ENCODE measurements at places on chromosomes 7 and 10. TPM values are rescaled to one million over a fixed set of nuclear protein-coding genes. Genes with fewer than 3 reads are reported as not detected.
A peak's percentile ranks its signal among the peaks of the same experiment; 100 is the strongest.

GRCh38 chr7:23685731-23686130 lies 5.7 kb downstream of the FAM221A start:
- no peaks in the 10 kb centered on the region for H3K4me1 ChIP-seq
- H3K4me3 ChIP-seq: no peak overlapping the region

DNA sequence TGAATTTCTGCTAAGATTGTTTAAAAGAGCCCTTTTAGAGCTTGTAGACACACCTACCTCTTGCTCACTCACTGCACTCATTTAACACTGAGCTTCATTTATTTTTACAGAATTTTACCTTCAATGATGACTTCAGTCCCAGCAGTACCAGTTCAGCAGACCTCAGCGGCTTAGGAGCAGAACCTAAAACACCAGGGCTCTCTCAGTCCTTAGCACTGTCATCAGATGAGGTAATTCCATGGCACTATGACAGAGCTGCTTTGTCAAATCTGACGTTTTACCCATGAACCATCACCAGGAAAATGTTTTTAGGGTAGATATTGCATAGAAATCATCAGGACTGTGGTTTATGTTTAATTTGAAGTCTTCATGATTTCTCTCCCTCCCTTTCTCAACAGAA lies 38.2 kb downstream of the PON1 start:
- no peak overlapping the region for H3K4me3 ChIP-seq
- no peak overlapping the region for H3K27ac ChIP-seq
- H3K4me1 ChIP-seq: no peaks in the 10 kb centered on the region
- peaks cover 2% of the 10 kb centered on the region for H3K36me3 ChIP-seq
- H3K27me3 ChIP-seq: no peaks in the 10 kb centered on the region

DNA sequence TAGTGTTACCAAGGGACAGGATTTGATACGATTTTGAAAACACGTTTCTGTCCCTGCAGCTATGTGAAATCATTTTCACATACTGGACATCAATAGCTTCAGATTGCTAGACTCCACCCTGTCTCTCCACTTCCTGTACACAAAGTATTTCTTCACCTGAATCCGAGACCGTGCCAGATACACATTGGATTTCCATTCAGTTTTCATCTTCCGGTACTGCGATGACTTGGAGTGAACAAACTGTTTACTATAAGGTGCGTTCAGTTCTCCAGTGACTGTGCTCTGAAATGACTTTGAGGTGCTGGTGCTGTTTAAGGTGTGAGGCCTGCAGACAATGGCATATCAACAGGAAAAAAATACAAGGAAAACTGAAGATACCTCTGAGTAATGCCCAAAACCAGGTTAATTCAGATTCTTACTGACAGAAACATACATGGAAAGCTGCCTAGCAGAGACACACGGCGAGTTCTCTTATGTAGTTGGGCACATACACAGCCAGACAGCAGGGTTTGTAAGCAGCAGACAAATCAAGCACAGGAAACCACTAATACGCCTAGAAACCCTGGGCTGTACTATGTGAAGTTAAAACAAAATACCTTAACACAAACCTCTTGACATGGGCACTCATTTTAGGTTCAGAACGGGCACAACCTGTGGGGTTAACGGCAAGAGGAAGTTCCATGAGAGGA lies 119.2 kb downstream of the GALNT11 start:
- DNase-seq: no peak
- no peaks in the 10 kb centered on the region for H3K27me3 ChIP-seq
- no peak overlapping the region for H3K27ac ChIP-seq
- peaks cover 35% of the 10 kb centered on the region for H3K36me3 ChIP-seq
- H3K4me3 ChIP-seq: no peak overlapping the region

GRCh38 chr7:151322906-151323305 lies 18.7 kb upstream of the NUB1 start:
- H3K36me3 ChIP-seq: no peaks in the 10 kb centered on the region
- H3K4me1 ChIP-seq: no peaks in the 10 kb centered on the region

GRCh38 chr7:10210000-10210399 lies 763.7 kb upstream of the PHF14 start:
- no peaks in the 10 kb centered on the region for H3K27me3 ChIP-seq
- no peaks in the 10 kb centered on the region for H3K36me3 ChIP-seq
- no peak overlapping the region for H3K27ac ChIP-seq
- no peak for DNase-seq
- no peaks in the 10 kb centered on the region for H3K4me1 ChIP-seq
- H3K4me3 ChIP-seq: no peak overlapping the region

DNA sequence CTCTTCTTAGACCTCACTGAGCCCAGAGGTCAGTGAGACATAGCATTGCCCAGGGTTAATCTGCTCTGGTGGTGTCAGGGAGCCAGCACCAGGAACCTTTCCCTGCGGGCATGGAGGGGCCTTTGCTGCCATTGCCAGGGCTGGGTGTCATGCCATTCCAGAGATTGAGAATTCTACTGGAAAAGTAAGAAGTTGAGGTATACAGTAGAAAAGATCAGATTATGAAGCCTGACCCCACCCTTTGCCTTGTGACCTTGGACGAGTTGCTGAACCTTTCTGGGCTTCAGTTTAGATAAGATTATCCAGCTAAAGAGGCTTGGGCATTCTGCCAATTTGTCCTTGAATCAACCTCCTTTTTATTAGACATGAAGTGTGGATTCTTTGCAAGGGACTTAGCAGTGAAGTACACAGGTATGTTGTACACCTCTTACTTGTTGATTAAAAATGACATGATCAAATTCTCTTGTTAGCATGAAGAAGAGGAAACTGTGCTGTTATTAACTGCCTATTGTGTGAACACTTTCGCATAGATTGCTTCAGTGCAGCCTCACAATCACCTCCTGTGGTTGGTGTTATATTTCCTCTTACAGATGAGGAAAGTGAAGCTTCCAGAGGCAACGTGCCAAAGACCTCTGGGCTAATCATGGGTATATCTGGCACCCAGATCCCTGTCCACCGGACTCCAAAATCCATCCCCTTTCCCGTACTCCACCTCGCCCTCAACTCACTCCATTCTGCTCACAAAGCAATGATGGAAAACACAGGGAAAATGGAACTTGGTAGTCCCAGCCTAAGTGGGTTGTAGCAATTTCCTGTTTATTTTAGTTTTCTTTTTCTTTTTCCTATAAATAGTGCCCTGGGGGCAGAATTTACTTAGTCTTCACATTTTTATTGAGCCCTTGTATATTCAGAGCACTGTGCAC lies 151.3 kb downstream of the CAMK1D start:
- peaks cover 25% of the 10 kb centered on the region for H3K27me3 ChIP-seq
- DNase-seq: no peak
- no peak overlapping the region for H3K27ac ChIP-seq
- H3K4me3 ChIP-seq: no peak overlapping the region

DNA sequence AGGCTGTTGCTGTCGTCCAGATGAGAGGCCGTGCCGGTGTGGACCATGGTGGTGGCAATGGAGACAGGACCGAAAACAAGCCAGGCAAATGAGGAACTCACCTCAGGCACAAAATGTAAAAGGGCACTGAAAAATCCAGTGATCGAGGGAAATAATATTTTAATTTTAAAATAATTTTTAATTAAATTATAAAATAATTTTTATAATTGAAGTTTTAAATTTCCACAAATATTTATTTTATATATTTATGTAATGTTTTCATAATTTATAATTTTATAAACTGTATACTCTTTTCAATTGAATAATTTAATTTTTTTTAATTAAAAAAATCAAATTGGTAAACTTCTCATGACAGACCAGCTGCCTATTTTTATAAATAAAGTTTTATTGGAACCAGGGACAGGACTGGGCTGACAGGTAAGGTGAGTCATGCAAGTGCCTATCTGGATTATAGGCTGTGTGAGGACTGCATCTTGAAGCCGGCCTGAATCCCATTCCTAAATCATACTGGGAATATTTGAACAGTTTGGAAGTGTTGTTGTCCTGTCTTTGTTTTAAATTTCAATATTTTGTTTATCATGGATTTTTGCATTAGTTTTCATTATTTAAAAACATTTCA lies 15.6 kb downstream of the ACSM6 start:
- no peaks in the 10 kb centered on the region for H3K4me1 ChIP-seq
- no peak overlapping the region for H3K27ac ChIP-seq
- H3K27me3 ChIP-seq: no peaks in the 10 kb centered on the region
- H3K4me3 ChIP-seq: no peak overlapping the region
- no peak for DNase-seq

GRCh38 chr10:77392851-77393250 lies 244.8 kb downstream of the KCNMA1 start:
- no peak overlapping the region for H3K27ac ChIP-seq
- no peaks in the 10 kb centered on the region for H3K4me1 ChIP-seq
- H3K27me3 ChIP-seq: peaks cover 2% of the 10 kb centered on the region

GRCh38 chr10:16117305-16117695 lies 257.0 kb upstream of the MINDY3 start:
- DNase-seq: no peak
- no peaks in the 10 kb centered on the region for H3K27me3 ChIP-seq
- H3K36me3 ChIP-seq: no peaks in the 10 kb centered on the region
- H3K27ac ChIP-seq: no peak overlapping the region

DNA sequence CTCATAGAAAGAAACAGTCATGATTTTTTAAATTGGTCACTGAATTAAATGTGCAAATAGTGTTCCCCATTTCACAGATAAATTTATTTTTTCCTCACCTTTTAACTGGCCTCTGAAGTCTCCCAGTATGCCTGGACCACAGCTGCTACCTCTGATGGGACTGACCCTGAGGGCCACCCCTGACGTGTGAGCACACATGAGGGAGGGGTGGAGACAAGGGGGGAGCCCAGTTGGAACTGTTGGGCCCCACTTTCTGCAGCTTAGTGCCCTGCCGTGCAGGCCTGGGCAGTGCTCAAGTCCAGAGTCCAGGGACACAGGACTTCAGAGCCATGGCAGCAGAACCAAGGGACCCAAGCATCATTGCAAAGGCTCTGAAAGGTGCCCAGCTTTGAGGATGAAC lies 243.9 kb downstream of the GRID1 start:
- H3K27me3 ChIP-seq: no peaks in the 10 kb centered on the region
- no peak overlapping the region for H3K27ac ChIP-seq
- H3K36me3 ChIP-seq: no peaks in the 10 kb centered on the region
- no peaks in the 10 kb centered on the region for H3K4me1 ChIP-seq
- no peak for DNase-seq

GRCh38 chr10:97067716-97068391 lies 117.9 kb downstream of the SLIT1 start:
- no peak for DNase-seq
- H3K36me3 ChIP-seq: no peaks in the 10 kb centered on the region
- H3K4me1 ChIP-seq: no peaks in the 10 kb centered on the region
- H3K4me3 ChIP-seq: no peak overlapping the region

- H3K36me3 ChIP-seq: no peaks in the 10 kb centered on the region
- no peak for DNase-seq
- H3K4me1 ChIP-seq: no peaks in the 10 kb centered on the region
- no peaks in the 10 kb centered on the region for H3K27me3 ChIP-seq
- H3K4me3 ChIP-seq: no peak overlapping the region
- no peak overlapping the region for H3K27ac ChIP-seq
Measured at GRCh38 chr10:44564361-44564760, 179.5 kb upstream of the CXCL12 start.

- DNase-seq: peak; percentile 68
- peaks cover 10% of the 10 kb centered on the region for H3K4me1 ChIP-seq
- H3K27me3 ChIP-seq: no peaks in the 10 kb centered on the region
- no peak overlapping the region for H3K4me3 ChIP-seq
- H3K27ac ChIP-seq: no peak overlapping the region
Measured at GRCh38 chr7:20359341-20359963, 28.8 kb downstream of the ITGB8 start.

DNA sequence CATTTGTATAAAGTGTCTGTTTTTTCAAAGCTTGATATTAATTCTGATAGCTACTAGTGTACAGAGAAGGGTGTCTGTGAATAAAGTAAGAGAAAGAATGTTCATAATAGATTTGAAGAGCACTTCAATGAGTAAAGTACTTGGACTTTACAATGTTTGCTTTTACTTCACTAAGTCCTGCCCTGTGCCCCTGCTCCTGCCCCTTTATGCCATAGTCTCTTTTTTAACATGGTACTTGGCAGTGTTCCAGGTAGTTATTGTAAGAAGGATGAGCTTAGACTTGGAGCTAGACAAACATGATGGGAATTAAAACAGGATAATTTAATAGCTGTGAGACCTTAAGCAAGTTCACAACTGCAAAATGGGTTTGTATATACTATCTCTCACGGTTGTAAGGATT lies 41.0 kb downstream of the ZEB1 start:
- H3K4me3 ChIP-seq: no peak overlapping the region
- no peaks in the 10 kb centered on the region for H3K36me3 ChIP-seq
- H3K27me3 ChIP-seq: no peaks in the 10 kb centered on the region

DNA sequence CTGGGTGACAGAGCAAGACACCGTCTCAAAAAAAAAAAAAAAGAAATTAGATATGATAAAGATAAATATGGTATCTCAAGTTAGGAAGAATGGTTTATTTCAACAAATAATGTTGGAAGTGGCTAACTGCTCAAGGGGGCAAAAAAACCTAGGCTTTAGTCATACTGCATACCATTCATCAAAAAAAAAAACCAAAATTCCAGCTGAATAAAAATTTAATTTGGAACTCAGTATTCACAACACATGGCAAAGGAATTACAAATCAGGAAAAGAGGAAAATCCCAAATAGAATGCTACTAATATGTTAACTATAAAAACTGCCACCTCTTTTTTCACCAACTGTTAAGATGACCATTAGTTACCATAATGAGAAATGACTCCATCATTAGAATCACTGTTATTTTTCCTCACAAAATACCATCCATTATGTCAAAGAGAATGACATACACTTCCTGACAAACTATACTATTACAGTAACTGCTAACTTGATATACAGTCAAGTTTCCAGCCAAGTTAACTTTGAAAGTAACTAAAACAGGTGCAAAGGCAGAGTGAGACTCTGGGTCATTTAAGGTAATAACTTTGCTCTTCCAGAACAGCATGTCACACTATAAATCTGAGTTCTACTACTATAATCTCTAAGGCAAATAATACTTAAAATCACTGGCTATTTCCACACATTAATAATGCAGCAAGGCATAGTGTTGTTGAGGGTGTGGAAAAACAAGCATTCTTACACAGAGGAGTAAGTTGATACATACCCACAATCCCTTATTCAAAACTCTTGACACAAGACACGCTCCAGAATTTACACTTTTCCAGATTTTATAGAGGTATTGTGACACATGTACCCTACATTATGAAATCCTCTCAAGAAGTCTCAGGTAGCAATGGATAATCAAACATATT lies 10.2 kb downstream of the KBTBD2 start:
- peaks cover 4% of the 10 kb centered on the region for H3K36me3 ChIP-seq
- H3K4me3 ChIP-seq: no peak overlapping the region
- H3K27me3 ChIP-seq: no peaks in the 10 kb centered on the region
- H3K4me1 ChIP-seq: peaks cover 10% of the 10 kb centered on the region
- DNase-seq: no peak

DNA sequence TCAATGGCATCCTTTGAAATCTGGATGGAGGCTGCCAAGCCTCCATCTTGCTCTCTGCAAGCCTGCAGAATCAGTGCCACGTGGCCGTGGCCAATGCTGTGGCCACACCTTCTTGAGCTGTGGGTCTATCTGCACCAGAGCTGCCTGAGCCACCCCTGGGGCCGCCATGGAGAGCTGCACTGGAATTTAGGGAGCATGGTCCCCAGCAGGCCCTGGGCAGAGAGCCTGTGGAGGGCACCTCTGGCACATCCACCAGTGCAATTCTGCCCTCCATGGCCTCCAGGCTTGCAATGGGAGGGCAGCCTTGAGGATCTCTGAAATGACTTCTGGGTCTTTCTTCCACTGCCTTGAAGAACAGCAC lies 55.6 kb upstream of the NKX6-2 start:
- H3K27ac ChIP-seq: no peak overlapping the region
- DNase-seq: no peak

CALY gene
- not detected for total RNA-seq

VWA2 gene
- total RNA-seq: 13.7 TPM

COBL gene
- 38.1 TPM for total RNA-seq

USP54 gene
- 165 TPM for total RNA-seq

ZNF503 gene
- total RNA-seq: 24.8 TPM

FAM24A gene
- total RNA-seq: not detected

Data from lung (tissue), 17 donors.